ENCODE measurements at places on chromosomes 4 and X. TPM values are rescaled to one million over a fixed set of nuclear protein-coding genes. Genes with fewer than 3 reads are reported as not detected.

NEIL3 gene
- 3.0 TPM for total RNA-seq

- no peak for DNase-seq
Observed at GRCh38 chr4:185358959-185359358, 36.8 kb downstream of the LRP2BP start.

DNA sequence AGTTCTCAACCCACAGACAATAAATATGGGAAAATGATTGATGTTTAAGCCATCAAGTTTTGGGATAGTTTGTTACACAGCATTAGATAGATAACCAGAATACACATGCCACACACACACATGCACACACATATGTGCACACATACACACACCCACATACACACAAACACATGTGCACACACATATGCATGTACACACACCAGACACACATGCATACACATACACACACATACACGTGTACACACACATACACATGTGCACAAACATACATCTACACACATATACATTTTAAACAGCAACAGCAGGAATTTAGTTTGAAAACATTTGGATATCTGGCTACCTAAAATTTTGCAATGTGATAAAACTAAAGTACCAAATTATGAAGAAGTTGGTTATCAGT, 42.7 kb upstream of the TMEM150C start:
- no peak for DNase-seq

TMEM150C gene
- 3.3 TPM for total RNA-seq

GRCh38 chrX:124328765-124329164, 3.7 kb upstream of the TEX13D start:
- DNase-seq = no peak

DNA sequence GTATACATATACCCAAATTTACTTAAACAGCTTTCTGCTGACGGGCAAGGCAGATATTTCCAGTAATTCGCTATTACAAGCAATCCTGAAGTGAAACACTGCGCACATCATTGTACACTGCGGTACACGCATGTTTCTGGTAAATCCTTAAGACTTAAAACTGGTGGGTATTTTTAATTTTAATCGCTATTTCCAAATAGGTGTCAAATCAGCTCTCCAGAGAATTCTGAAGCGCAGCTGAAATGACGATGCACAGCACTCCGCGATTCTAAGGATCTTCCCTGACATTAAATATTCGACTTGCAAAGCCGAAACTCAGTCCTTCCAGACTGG, 361 bp downstream of the TMEM128 start:
- no peak for DNase-seq

GRCh38 chr4:167406181-167406580, 171.9 kb upstream of the SPOCK3 start:
- DNase-seq = no peak

- no peak for DNase-seq
Observed at GRCh38 chr4:111718763-111719559, 426.3 kb upstream of the FAM241A start.

DNA sequence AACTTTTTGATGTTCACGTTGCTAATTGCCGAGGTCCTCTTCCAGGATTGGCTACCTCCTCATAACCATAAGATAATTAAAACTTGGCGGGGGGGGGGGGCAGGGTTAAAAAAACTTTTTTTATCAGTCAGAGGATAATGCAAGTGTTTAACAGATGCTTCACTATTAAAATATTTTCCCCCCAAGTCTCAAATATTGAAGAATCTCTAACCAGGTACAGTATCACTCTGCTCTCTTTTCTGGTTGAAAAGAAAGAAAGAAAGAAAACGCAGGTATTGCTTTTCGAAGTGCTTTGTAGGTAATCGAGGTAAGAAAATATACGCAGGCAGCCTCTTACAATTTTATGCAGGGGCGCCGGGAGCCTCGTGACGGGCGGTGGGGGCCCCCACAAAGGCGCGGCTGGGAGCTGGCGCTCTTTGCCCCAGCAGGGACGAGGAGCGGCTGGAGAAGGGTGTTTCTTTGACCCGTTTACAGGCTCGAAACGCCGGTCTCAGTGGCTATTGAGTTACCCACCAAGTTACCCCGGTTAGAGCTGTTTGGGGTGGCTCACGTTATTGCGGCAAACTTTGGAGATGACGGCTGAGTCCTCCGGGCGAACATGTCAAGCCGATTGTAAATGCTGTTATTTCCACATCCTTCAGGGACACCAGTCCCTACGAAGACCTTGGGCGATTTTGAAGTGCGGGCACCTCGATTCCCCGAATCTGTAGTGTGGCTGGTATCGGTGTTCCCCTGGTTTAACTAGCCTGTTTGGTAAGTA, 477 bp upstream of the HAND2 start:
- DNase-seq = no peak

DNA sequence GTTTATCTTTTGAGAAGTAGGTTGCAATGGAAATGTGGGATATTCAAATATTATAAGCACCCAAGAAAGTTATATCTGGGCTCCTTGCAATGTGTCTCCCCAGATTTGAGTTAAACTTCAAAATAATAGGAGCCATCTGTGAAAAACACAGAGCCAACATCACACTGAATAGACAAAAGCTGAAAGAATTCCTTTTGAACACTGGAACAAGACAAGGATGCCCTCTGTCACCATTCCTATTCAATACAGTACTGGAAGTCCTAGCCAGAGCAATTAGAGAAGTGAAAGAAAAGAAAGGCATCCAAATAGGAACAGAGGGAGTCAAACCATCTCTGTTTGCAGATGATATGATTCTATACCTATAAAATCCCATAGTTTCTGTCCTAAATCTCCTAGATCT, 114.3 kb upstream of the IL1RAPL1 start:
- no peak for DNase-seq

GRCh38 chr4:33060674-33061542, 2340.7 kb downstream of the PCDH7 start:
- peak; percentile 61 for DNase-seq

PAGE5 gene
- not detected for total RNA-seq

DNA sequence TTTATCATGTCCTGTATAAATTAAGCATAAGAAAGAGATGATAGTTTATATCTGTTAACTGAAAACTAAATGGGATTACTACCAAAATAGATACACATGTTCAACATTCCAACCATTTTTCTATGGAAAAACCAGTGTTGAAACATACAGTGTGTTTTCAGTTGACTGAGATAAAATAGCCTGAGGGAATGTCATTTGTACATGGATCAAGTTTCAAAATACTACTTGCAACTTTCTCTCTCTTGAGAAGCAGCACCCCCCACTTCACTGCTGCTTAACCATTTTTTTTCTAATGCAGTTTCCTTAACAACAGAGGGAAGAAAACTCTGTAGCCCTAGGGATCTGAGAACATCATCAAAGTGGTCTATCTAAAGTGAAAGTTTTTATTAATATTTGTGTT, 70.8 kb downstream of the NPNT start:
- DNase-seq = peak; percentile 56

HGFAC gene
- 0.80 TPM for total RNA-seq

DNA sequence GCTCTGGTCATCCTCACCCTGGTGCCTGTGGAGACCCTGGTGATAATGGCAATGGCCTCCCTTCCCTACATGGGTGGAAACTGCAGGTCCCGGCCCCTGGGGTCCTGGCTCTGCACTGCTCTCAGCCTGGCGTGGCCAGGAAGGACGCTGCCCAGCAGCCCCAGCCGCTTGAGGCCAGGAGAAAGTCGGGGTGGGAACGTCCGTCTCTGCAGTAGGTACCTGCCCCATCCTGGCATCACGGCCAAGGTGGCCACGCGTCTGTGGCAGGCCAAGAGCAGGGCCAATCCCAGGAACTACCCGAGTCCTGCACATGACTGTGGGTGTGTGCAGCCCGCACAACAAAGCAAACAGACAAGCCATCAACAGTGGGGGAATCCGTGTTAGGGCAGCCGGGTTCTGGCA, 33.8 kb downstream of the FGFRL1 start:
- DNase-seq = peak; percentile 5

DNA sequence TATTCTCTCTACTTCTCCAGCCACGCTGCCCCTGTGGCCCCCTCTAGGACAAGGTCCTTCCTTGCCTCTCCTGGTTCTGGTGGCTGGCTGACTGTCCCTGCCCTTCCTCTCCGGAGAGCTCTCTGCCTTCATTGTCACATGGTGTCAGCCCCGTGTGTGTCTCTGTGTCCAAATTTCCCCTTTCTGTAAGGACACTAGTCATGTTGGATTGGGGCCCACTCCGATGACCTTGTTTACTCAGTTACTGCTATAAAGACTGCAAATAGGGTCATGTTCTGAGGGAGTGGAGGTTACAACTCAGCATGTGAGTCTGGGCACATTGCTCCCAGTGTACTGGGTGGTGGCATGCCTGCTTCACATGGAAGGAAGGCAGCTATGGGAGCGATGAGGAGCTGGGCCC, 129.5 kb upstream of the PSAPL1 start:
- no peak for DNase-seq

DNA sequence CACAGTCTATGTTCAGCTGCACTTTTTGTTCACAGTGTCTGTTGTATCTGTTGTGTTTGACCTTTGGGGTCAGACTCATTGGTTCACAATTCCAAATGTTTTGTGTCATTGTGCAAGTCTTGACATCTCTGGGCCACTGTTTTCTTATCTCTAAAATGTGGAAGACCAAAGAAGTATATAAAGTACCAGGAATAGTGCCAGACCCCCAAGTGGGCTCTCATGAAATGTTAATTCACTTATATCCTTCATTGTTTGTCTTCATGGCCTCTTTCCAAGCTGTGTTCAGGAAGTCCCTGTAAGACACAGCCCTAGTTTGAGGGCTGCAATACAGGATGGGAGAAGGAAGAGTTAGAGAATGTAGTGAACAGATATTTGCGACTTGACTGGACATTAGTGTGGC, 468.3 kb upstream of the BOD1L1 start:
- DNase-seq = peak; percentile 1

- no peak for DNase-seq
Observed at GRCh38 chr4:80852061-80852460, 178.4 kb upstream of the BMP3 start.

DNA sequence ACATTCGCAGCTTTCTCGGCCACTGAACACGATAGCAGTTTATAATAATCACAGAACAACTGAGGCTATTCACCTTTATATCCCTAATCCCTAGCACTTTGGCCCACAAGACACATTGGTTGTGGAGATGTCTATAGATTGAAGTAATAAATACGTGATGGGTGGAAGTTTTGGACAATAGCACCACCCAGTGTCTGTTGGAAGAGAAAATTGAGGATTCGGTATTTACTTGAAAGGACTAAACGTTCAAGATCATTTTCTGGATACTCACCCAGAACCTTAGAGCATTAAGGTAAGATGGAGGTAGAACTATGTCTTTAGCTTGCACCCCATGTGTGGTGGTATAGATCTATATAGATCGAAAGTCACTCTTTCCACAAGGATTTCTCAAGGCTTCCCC, 787 bp upstream of the TMSB15A start:
- DNase-seq = peak; percentile 41

Data from muscle of leg (tissue), 16 donors.